ENCODE measurements at places on chromosomes 3 and 15.

DNA sequence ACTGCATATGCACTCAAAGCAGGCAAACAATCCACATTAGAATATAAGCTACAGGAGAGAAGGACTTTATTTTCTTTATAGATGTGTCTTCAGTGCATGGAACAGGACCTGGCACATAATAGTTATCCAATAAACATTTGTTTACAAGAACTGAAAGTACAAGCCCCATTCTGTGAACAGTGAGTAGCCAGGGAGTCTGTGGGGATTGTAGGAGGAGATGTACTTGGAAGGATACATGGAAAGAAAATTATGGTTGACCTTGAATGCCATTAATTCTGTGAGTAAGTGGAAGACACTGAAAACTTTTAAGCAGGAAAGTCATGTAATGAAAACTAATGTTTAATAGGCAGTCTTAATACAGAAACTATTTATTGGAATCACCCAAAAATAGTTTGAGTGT, 28.3 kb downstream of the MASP1 start:
- DNase-seq: no peak

DNA sequence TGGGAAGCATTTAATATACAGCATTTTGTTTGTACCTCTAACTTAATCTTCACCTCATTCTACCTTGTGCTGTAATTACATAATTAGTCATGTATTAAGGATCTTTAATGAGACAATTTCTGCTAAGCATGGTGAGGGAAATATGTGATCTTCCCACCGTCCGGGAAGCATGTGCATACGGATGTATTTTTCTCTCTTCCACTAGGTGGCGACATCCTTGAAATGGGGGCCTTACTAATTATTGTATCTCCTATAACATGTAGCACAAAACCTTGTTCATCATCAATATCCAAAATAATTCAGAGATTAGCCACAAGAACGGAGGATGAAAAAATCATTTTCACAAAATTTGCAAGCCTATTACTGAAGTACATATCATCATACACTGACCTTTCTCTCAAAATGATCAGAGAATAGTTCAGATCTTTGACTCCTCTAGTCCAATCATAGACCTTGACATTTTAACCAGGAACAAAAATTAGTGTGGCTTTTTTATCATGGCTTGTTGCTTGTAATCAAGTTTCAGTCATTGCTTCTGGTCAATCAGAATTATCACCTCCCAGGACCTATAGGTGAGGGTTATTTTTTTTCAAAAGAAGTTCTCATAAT, 148.9 kb upstream of the GBE1 start:
- no peak for DNase-seq

GRCh38 chr15:38226608-38227266, 25.9 kb upstream of the SPRED1 start:
- no peak for DNase-seq

- no peak for DNase-seq
Measured at GRCh38 chr3:111803123-111803593, 55.9 kb upstream of the PHLDB2 start.

- no peak for DNase-seq
Measured at GRCh38 chr3:184209146-184209923, 20.1 kb upstream of the VWA5B2 start.

GRCh38 chr15:69337138-69337537, 38.4 kb downstream of the PAQR5 start:
- no peak for DNase-seq

- DNase-seq: no peak
Measured at GRCh38 chr15:31266712-31267111, 59.9 kb upstream of the KLF13 start.

- no peak for DNase-seq
Measured at GRCh38 chr3:119297169-119297568, 3.0 kb downstream of the ARHGAP31 start.

DNA sequence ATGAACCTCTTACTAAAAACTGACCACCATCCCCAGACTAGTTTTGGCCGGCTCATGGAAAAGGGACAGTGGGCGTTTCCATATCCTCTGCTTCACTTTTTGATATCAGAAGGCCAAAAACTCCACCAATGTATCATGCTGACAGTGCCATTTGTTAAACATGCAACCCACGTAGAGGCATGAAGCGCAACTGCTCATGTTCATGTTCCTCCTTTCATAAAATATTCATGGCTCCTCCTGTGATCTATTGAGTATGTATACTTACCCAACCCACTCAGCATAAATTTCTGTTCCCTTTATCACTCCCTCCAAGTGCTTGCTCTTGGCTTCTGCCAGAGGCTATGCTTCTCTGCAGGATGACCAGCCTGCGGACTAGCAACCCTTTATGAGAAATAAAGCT, 58.7 kb upstream of the TGFBR2 start:
- no peak for DNase-seq

DNA sequence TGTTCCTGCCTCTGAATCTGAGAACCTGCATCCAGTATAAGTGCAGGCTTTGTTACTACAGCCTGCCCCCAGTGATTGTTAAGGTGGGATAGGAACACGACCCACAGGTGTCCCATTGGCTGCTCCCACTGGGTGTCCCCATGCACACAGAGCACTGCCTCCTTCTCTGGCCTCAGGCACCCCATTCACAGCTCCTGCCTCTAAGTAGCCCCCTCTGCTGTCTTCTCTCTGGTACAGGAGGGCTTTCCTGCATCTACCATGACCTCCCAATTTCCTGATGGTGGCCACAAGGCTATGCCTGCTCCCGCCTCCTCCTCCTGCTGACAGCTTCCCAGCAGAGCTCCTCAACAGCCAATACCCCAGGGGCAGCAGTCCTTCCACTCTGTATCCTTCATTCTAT, 238.6 kb upstream of the TMC3 start:
- DNase-seq: no peak

GRCh38 chr15:65204236-65204930, 6.9 kb downstream of the CILP start:
- no peak for DNase-seq

DNA sequence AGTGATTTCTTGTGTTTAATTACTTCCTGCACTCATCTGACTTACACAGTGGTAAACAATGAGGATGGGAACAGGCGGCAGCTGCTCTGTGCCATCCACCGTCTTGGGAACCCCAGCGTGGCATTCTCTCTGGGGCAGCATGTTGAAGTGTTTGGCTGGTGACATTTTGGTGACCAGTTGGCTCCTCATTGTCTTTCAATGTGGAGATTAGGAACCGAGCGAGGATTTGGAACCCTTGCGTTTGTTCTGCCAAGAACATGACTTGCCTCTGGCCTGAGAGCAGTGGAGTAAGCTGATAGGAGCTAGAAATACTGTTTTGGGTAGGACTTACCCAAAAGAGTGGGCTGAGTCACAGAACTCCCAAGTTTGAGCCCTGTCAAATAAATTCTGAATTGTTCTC, 88.8 kb downstream of the IGF1R start:
- DNase-seq: no peak

DNA sequence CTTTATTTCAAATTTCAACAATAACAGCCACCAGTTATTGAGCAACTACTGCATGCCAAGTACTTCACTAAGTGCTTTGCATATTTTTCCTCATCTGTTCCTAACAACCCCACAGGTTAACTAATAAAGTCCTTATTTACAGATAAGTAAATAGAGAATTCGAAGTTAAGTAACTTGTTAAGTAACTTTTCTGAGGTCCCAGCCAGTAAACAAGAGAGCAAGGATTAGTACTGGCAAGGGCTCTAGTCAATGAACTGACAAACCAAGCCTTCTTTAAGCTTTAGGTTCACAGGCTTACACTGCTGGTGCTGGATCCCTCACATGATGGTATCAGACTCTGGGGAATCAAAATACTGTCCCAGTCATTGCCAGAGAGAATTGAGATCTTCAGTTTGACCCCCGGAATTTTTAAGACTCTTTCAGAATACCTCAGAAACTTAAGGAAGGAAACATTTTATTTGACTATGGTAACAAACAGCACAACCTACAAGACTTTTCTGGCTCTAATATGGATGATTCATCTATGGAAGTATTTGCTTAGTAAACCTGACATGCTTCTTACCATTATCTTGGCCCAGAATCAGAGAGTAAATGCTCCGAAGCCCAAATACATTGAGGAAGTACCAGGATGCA, 16.5 kb downstream of the EMC3 start:
- DNase-seq: no peak

DNA sequence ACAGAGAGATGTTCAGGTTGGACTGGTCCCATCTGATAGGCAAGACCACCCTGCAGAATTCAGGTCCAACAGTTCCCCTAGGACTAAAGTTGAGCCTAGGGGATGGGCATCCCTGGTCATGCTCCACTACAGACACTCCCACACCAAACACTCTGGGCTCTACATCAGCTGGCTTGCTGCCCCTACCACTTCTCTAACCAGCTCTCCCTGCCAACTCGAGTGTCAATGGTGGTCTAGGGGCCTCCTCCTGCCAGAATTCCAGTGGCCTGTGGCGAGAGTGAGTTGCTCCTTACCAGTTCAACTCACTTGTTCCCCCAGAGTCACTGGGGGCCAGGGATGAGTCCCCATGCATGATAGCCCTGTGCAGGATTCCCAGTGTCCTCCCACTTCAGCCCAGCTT, 316.2 kb upstream of the PPP2R3A start:
- DNase-seq: no peak

- no peak for DNase-seq
Measured at GRCh38 chr15:71011503-71012155, 103.6 kb upstream of the THSD4 start.

DNA sequence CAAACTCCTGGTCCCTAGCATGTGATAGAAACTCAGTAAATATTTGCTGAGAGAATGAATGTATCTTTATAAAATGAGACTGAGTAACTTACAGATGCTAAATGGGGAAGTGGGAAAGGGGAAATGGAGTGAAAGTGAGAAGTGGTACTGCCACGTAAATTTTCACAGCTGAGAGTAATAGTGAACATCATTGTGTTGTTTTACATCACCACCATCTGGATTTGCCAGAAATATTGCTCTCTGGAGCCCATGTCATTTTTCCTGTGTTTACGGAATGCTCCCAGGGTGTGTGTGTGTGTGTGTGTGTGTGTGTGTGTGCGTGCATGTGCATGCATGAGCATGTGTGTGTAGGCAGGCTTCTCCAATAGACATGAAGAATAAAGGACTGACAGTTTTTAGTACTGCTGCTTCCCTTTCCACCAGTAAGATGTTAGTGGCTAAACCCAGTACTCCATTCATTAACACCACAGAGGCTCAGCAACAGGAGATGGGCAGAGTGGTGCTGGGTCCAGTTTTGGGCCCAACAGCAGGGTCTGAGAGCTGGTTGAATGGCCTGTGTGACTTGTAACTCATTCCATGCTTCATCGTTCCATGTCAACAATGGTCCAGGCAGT, 57.3 kb downstream of the DIPK2A start:
- DNase-seq: no peak

GRCh38 chr3:172506094-172506493, 17.1 kb downstream of the TNFSF10 start:
- no peak for DNase-seq

DNA sequence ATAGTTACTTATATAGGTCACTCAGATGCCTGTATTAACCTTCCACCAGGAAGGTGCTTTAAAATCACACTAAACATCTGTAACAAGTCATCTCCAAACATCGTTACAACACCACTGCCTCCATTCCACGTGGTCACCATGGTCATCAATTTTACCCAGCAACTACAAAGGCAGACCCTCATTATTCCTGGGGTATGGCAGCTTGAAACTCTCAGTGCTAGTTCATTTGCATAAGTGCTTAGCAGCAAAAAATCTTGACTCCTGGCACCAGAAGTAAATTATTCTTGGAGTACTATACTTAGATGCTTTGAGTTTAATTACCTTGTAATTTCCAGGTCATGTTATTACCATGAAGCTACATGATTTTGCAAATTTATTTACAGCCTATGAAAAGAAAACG, 250.6 kb downstream of the KBTBD8 start:
- no peak for DNase-seq

DNA sequence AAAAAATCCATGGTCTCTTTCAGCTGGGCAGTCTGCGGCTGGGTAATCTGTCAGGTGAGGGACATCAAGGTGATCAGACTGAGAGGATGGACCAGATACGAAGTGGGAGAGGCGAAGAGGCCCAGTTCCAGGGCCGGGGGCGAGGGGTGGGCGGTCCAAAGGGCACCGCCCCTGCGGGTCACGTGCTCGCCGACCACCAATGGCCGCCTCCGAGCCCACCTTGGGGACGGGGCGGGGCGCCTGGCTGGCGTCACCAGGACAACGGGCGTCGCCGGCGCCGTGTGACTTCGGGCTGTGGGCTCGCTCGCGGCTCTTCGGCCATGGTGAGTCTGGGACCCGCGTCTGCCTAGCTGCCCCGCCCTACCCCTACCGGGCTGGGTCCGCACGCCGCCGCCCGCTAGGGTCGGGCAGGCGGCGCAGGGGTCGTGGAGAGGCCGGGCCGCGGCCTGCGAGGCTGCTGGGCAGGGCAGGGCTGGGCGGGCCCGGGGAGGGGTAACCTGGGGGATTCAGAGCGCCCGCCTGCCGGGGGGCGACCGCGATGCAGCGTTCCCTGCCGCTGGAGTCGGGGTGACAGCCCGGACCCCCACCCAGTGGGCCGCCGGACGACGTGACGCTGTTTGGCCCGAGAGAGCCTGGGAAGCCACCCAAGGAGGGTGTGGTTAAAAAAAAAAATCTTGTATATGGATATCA, at the start of gene FBXL2:
Gene FBXL2 (plus strand): TSS at position 250 of the 690 bp plus-strand sequence. CDS start 71 bp downstream, at position 321.
- DNase-seq: no peak

- DNase-seq: no peak
Measured at GRCh38 chr3:123799544-123800361, 84.4 kb downstream of the MYLK start.

GRCh38 chr3:131454501-131454900, 48.3 kb downstream of the MRPL3 start:
- DNase-seq: no peak

DNA sequence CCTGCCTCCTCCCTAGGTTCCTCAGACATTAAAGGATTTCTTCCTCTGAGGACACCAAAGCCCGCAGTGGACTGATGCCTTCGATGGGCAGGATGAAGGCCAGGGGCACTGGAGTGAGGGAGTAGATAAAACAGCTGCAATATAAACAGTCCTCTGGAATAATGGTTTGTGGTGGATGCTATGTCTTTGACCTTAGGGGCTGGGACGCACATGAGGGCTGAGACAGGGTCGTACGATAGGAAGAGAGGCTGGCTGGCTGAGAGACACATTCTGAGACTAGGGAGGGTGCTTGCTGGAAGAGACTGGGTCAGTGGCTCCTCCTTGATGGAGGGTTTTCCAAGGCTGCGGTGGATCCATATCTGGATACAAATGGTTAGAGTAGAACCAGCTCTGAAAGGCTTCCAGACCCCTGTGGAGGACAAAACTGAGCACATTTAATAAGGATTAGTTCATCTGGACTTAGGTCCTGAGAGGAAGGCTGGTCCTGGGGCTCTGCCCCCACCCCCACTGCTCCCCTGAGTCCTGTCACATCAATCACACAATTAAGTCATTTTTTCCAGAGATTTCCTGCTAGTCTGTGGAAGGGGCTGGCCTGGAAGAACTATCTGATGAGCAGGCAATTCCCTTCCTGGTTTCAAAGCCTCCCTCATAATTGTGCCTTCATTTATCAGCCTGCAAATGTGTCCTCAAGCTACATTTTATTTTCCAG, 15.8 kb downstream of the TBC1D21 start:
- no peak for DNase-seq

DNA sequence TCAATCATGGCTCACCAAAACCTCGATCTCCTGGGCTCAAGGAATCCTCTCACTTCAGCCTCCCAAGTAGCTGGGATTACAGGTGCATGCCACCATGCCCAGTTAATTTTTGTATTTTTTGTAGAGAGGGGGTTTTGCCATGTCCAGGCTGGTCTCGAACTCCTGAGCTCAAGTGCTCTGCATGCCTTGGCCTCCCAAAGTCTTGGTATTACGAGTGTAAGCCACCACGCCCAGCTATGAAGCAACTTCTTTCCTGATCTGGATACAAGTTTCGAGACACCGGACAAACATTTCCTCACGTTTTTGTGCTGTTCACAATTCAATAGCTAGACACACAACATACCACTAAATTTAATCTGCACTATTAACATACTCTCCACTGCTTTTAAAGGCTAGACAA, 3.4 kb upstream of the SYNM start:
- no peak for DNase-seq

Data from activated gamma-delta T cell (primary cell).